ENCODE measurements at places on chromosomes 11 and 22. TPM values are rescaled to one million over a fixed set of nuclear protein-coding genes. Genes with fewer than 3 reads are reported as not detected.

The RAB30 gene
- total RNA-seq = 23.8 TPM

The RDX gene
- 86.4 TPM for total RNA-seq

The TRPM5 gene
- not detected for total RNA-seq

The OR4D5 gene
- not detected for total RNA-seq

The MS4A4A gene
- total RNA-seq = not detected

The MTMR2 gene
- 23.5 TPM for total RNA-seq

The NF2 gene
- 58.4 TPM for total RNA-seq

The SERPING1 gene
- total RNA-seq = 10.8 TPM
